WERI-Rb-1 (cell line): ENCODE measurements at places on chromosomes 2 and 18.
A peak's percentile ranks its signal among the peaks of the same experiment; 100 is the strongest.

DNA sequence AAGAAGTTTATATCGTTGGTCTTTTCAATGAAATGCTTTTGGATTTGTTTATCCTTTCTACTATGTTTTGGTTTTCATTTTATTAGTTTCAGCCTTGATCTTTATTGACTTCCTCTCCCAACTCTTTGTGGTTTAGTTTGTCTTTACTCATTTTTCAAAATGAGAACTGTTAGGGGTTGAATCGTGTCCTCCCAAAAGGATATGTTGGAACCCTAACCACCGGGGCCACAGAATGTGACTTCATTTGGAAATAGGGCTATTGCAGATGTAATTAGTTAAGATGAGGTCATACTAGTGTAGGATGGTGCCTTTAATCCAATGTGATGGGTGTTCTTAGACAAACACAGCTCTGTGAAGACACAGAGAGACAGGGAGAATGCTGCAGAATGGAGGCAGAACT is 60.4 kb upstream of the IL1R2 start:
- no peak for DNase-seq

DNA sequence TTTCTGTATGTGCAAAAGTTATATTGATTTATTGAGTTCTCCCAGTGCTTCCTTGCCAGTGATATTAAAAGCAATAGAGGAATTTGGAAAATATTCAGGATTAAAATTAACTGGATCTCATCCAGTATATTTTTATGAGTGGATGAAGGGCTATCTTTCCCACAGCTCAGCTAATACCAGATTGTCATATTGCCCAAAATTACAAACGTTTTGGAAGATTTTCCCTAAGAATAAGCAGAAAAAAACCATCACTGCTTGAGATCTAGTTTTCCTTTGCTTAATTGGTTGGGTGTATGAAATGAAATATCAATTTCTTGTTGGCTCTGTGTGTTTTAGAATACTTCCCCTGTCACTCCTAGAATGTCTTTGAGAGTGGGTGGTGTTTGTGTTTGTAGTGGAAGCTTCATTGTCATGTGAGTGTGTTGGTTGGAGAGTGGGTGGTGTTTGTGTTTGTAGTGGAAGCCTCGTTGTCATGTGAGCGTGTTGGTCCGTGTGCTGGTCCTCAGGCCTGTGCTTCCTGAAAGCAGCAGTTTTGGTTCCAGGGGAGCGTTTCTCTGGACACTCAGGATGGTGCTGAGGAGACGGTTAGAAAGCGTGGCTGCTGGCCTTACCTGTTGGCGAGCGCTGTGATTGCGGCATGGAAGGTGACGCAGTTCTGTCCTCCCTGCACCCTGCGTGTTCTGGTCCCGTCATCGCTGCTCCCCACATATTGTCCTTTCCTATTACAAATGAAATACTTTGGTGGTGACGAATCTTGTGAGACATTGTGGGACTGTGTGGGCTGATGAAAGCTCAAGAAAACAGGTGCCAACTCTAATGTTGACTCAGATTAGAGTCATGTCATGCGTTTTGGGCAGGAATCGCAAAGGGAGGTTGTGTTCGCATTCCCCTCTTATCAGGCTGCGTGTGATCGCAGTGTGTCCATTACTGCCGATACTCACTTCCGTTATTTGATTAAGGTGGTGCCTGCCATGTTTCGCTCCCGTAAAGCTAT is 12.4 kb downstream of the ASB1 start:
- no peak for DNase-seq

GRCh38 chr2:15732341-15733077 is 140.8 kb downstream of the DDX1 start:
- DNase-seq, result no peak

GRCh38 chr2:227616631-227617030 is 667 bp upstream of the SCYGR4 start:
- no peak for DNase-seq

DNA sequence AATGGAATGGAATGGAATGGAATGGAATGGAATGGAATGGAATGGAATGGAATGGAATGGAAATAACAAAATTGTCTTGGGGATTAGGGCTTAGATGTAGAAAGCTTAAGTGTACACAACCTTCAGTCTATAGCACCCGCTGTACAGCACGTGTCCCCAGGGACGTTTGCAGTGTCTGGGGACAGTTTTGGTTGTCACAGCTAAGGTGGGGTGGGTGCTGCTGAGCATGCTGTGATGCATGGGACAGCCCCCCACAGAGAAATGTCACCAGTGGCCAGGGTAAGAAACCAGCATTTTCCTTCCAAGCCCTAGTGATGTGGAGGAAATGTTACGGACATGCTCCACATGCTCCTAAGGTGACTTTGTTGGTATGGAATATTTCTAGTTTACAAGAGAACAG is 70.8 kb downstream of the SH3RF3 start:
- DNase-seq, result no peak

DNA sequence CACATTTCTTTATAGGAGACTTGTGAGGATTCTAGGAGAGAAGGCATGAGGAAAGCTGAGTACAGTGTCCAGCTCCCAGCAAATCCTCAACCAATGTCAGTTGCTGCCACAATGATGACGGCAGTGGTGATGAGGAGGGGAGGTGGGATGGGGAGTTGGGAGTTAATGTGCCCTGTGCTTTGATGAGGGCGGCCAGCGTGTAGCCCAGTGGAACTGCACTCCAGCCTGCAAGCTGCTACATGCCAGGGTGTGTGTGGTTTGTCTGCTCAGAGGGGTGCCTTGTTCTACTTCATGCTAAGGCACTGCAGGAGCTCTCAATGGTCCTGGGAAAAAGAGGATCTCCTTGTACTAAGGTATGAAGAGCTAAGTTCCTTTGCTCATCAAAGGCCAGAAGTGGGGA is 96.1 kb downstream of the MSH2 start:
- DNase-seq, result no peak

DNA sequence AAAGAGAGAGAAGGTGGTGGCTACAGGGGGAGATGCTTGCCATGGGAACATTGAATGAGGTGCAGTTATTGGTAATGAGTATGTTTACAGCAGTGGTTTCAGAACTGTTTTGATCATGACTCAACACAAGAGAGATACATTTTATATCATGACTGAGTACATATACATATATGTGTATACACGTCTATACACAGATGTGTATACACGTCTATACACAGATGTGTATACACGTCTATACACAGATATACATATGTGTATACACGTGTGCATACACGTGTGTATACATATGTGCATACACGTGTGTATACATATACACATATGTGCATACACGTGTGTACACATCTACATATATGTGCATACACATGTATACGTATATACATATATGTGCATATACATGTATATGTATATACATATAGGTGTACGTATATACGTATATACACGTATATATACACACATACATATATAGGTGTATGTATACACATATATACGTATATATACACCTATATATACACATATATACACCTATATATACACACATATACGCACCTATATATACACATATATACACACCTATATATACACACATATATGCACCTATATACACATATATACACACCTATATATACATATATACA is 518.5 kb downstream of the TSN start:
- DNase-seq, result no peak

GRCh38 chr2:20615466-20616241 is 35.2 kb downstream of the HS1BP3 start:
- DNase-seq, result peak; percentile 12
